Hematopoietic multipotent progenitor cell treated with erythropoietin and hydrocortisone succinate and interleukin-3 and kit ligand, for 6 days (in vitro differentiated cells): ENCODE measurements at places on chromosomes 11 and 22.
A peak's percentile ranks its signal among the peaks of the same experiment; 100 is the strongest.

DNA sequence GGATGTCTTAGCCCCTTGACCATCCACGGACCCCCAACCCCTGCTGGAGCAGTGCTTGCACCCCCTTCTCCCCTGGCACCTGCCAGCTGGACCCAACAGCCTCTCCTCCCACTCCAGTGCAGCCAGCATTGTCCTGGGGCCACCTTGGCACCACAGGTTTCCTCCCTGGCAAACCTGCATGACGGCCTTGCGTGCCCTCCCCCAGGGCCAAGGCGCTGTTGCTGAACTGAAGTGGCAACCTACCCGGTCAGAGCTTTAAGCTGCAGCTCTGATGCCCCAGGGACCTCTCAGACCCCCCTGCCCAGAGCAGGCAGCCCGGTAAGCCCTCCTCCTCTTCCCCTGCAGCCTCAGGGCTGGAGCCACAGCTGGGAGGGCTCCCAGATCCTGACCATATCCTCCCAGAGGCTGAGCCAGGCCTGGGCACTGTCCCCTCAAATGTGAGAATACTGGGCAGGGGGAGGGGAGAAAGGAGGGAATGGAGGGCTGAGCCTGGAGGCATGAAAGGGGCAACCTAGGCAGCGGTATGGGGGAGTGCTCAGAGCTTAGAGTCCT lies 1.8 kb upstream of the LRRC75B start:
- no peak for DNase-seq

GRCh38 chr11:47499161-47499560 lies 50.2 kb upstream of the RAPSN start:
- DNase-seq: no peak

- no peak for DNase-seq
Observed at GRCh38 chr11:102318469-102318868, 1.2 kb downstream of the BIRC3 start.

- no peak for DNase-seq
Observed at GRCh38 chr11:125931668-125932067, 14.2 kb upstream of the VSIG10L2 start.

DNA sequence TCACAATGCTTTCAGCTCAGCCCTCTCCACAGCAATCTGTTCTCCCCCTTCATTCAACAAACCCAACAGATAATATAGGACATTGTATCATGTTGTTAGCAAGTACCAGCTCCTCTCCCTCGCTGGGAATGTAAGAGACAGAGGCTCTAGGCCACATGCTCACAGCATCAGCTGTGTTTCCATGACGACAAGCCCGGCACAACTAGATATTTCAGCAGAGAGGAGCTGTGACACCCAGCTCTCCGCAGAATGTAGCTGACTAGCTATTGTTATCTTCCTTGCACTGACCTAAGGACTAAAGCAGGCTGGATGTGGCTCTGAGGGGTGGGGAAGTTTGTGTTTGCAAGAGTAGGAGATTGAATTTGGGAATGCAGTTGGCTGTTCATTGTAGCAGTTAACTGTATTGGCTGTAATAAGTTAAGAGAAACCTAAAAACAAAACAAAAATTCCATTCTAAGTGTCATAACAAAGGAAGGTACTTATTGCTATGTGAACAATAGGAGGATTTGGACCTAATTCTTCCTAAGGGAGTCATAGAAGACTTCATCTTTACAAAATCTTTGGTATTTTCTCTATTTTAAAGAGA lies 28.0 kb upstream of the RRAS2 start:
- no peak for DNase-seq

- no peak for DNase-seq
Observed at GRCh38 chr11:61489833-61490721, 18.5 kb upstream of the LRRC10B start.

DNA sequence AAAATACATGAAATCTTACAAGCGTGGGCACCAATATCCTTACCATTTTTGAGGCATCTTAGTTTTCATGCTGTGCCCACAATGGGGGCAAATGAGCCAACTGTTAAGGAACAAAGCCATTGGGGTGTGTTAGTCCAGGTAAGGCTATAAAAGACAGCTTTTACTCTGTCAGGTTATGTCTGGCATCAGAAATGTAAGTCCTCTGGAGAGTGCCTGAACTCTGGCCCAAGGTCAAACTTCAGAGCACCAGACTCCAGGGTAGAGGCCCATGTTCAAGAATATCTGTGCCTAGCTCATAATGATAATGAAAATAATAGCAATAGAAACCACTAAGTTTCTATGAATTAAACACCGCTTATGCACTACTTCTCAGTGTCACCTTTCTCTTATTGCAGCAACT lies 105.5 kb downstream of the CSNK2A3 start:
- no peak for DNase-seq

DNA sequence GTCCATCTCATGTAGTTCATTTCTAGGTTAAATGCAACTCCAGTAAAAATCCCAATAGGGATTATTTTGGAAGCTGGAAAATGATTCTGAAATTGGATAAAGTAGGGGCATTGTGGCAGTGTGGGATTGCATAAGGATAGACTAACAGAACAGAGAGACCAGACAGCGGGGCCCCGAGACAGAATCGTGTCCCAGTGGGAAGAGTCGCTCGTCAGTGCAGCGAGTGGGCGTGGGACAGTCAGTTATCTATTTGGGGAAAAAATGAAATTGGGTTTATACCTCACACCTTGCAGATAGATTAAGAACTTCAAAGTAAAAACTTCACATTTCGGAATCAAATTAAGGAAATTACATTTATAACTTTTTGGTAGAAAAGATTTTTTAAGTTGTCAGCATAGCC lies 10.6 kb downstream of the SART1 start:
- DNase-seq: no peak

GRCh38 chr22:39243439-39244135 lies 1.2 kb downstream of the PDGFB start:
- no peak for DNase-seq

DNA sequence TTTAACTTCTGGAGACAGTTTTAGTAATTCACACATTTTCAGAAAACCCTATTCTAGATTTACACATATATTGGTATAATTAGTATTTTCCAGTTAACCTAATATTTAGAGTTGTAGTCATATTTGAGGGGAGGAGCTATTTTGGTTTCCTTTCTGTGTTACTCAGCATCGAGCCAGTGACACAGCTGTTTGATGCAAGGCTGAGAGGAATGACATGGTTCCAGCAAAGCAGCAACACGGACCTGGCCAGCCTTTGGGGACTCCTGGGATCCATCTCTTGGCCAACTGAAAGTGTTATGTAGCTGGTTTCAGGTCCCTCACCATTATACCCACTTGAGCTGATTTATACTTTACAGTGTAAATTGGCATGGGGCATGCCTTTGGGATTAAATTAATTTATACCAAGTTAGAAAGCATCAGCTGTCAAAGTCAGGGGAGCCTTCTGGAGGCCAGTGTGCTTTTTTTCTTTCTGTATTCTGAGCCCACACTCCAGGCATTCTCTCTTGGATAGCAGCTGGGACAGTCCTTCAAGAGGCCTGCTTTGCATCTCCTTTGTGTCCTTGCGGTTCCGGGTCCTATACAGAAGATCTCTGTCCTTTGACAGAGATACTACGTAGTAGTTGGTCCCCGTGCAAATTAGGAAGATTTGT lies 91.3 kb upstream of the SLC25A18 start:
- DNase-seq: no peak

DNA sequence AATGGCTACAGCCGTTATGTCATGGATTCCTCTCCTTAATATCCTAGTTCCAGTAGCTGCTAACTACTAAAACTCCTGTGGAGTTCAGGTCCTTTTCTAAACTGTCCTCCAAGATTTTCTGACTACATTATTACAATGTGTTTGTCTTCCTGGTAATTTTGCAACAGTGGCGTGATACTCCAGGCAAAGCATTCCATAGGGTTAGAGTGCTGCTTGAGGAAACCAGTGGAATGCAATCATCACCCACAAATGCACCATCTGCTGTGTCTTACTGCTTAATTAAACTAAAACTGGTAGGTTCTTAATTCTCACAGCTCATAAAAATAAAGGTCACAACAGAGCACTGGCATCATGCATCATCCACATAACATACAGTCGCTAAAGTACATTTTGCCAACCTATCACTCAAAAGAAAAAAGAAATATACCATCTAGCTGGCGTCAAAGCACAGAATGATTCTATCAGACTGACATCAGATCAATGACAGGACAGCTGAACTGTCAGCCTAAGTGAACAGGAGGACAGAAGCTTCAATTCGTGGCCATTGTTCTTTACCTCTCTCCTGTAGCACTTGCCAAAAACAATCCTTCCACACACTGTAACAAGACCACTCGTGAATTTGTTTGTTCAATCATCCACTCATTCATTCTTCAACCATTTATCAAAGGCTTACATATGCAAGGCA lies 182.5 kb downstream of the CADM1 start:
- no peak for DNase-seq

GRCh38 chr11:64534950-64535349 lies 56.1 kb upstream of the SLC22A12 start:
- no peak for DNase-seq

GRCh38 chr22:48760481-48761390 lies 1066.9 kb downstream of the BRD1 start:
- no peak for DNase-seq

GRCh38 chr11:112159098-112160065 lies 4.5 kb downstream of the IL18 start:
- peak; percentile 31 for DNase-seq

DNA sequence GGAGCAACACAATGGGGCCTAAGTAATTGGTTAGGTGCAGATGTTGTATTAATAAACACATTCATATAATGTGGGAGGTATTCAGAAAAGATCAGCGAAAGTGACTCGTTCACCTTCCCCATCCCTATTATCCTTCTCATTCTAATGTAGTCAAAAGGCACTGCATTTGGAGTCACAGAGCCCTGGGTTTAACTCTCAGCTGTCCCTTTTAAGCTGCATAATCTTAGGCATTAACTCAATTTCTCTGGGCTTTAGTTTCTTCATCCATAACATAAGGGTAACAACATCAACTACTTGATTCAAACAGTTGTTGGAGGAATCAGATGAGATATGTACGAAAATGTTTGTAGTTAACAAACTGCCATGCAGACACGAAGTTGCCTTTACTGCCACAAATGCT lies 187.6 kb upstream of the PITPNB start:
- no peak for DNase-seq

- no peak for DNase-seq
Observed at GRCh38 chr11:70734379-70734778, 336.1 kb downstream of the CTTN start.

DNA sequence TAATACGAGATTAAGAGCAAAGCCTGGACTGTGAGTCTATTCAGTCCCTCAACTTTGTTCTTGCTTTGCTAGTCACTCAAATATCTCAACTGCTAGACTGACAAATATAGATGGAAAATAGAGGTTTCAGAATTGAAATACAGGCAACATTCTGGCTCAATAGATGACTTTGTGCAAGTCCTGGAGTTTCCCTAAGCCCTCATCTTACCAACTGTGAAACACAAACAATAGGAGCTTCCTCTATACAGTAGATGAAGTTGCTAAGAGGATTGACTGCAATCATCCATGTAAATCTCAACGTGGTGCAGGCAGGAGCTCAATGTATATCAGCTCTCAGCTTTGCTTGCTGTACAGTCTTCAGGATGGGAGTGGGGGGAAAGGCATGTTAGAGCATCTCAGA lies 6.2 kb upstream of the MPEG1 start:
- no peak for DNase-seq

GRCh38 chr11:76260296-76260925 lies 54.1 kb upstream of the WNT11 start:
- DNase-seq: no peak

DNA sequence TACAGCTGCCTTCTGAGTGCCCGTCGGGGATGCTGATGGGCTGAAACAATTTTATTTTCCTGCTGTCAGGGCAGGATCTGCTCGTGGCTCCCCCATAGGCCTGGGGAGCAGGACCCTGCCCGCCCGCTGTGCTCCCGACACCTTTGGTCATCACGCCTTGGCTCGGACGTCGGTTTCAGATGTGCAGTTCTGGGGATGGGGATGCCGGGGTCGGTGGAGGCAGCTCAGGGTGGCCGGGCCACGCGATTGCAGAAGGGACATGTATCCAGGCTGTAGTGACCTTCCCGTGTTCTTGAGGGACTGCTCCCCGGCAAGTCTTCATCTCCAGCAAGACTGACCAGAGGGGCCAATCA lies 1150.5 kb downstream of the BRD1 start:
- DNase-seq: no peak

- DNase-seq: no peak
Observed at GRCh38 chr22:45090497-45090910, 73.2 kb upstream of the NUP50 start.

GRCh38 chr11:70501933-70502540 lies 103.7 kb downstream of the CTTN start:
- no peak for DNase-seq

DNA sequence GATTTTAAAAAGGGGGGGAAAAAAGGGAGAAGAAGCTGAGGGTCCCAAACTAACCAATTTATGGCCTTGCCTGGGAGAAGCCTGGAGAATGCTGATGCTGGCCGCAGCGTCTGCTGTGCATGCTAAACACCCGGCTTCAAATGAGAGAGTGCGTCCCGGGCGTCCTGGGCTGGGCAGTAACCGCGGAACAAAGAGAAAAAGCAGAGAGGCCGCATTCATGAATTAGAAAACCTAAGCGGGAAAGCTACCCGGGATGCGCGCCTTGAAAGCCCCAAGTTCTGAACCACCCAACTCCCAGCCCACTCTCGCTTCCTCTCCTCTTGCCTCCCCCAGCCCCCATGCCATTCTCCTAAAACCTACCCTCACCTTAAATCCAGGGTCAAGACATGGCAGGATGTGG lies 6.5 kb downstream of the MN1 start:
- no peak for DNase-seq

- no peak for DNase-seq
Observed at GRCh38 chr11:83779876-83780275, 493.7 kb upstream of the CCDC90B start.

DNA sequence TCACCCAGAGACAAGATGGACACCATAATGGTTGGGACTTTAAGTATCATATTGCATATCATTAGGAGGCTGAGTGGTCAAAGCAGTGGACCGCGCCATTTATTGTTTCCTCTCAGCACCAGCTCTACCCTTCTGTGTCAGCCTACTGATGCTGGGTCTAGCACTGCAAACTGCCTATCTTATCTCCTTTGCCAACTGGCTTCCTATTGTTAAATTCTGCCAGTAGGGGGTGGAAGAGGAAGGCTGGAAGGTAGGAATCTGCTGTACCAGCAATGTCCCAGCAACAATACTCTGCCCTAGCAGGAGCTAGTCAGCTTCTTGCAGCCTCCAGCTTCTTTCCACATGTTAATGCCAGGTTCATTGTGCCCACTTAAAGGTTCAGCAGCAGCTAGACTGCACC lies 367.1 kb upstream of the PDGFD start:
- DNase-seq: peak; percentile 23

GRCh38 chr11:109584001-109584972 lies 162.3 kb downstream of the C11orf87 start:
- no peak for DNase-seq

GRCh38 chr22:46536537-46537224 lies 739 bp downstream of the CELSR1 start:
- DNase-seq: peak; percentile 11

- no peak for DNase-seq
Observed at GRCh38 chr11:13334034-13334786, 56.6 kb downstream of the BMAL1 start.

- peak; percentile 73 for DNase-seq
Observed at GRCh38 chr11:2777871-2778629, 78.3 kb upstream of the KCNQ1OT1 start.

- peak; percentile 15 for DNase-seq
Observed at GRCh38 chr11:43547889-43548381, 132.6 kb upstream of the HSD17B12 start.
